Activated CD8-positive, alpha-beta T cell treated with anti-CD3 and anti-CD28 coated beads, Interleukin-2, amount 10 ng/mL, durations not matched to agents 7 days and 5 days (primary cell): ENCODE measurements at places on chromosomes 3 and 15. TPM values are rescaled to one million over a fixed set of nuclear protein-coding genes. Genes with fewer than 3 reads are reported as not detected.

DNA sequence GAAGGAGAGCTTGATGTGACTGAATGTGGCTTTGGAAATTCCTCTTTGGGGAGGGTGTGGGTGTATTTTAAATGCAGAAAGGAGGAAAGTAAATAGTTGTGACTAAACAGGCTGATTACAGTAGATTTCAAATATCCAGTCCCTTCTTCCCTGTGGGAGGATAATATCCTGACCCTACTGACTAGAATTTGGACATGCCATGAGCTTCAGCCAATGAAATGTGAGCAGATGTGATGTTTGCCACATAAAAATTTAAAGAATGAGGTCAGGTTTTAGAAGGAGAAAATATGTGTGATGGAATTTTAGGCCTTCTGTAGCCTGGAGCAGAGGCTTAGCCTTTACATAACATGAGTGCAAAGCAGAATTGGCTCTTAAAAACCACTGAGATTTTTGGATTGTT lies 1218.9 kb downstream of the ROBO2 start:
- no peak for DNase-seq

GRCh38 chr3:138140940-138141339 lies 8.8 kb upstream of the A4GNT start:
- no peak for DNase-seq

GRCh38 chr3:177824190-177824786 lies 627.0 kb upstream of the TBL1XR1 start:
- no peak for DNase-seq

GOLGA8T gene
- total RNA-seq, result 1.3 TPM
